NCI-H1436 (cell line): ENCODE measurements at places on chromosomes 6 and 20.
A peak's percentile ranks its signal among the peaks of the same experiment; 100 is the strongest.

- DNase-seq = no peak
Measured at GRCh38 chr6:20771409-20771808, 237.2 kb downstream of the CDKAL1 start.

DNA sequence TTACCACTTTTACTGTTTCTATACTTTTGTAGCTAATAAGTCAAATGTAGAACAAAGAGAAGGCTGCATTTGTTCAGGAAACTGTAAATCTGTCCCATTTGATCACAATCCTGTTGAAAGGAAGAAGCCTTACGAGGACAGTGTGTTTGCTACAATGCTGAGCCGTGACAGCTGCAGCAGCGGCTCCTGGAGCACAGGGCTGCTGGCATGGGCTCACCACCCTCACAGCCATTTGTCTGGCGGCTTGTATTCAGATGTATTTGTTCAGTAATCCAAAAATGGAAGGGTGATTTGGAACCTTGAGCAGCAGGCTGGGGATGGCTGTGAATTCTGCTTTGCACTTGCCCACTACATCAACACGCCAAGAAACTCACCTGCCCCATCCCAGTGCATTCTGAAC is 5.7 kb downstream of the TUBB2A start:
- no peak for DNase-seq

DNA sequence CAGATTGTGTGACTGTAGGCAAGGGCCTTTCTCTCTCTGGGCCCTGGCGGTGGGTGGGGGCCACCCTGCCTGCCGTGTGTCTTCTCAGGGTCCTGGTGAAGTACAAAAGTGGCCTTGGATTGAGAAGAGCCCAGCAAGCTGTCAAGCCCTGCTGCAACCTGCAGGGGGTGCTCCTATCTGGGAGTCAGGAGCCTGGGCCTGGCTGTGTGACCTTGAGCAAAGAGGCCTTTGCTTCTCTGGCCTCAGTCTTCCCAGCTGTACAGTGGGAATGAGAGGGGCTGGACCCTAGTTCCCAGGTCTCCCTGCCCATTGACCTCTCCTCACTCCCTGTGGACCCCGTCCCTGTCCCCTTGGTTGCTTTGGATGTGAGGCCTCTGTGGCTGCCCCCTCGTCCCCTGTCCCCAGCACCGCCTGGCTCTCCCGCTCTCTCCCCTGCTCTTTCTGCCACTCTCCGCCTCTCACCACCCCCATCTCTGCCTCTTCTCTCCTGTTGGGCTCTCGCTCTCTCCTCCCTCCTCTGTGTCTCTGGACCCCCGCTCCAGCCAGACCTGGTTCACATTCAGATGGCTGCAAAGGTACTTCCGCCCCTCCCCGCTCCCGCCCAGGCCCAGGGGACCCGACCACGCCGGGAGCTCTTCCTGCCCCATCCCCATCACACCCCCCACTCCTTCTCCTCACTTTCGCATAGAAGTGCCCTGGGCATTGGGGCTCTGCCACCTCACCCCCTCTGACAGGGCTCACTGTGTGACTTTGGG is 46.7 kb downstream of the SRC start:
- no peak for DNase-seq

GRCh38 chr6:97097068-97098047 is 172.8 kb downstream of the KLHL32 start:
- DNase-seq = peak; percentile 38

- DNase-seq = no peak
Measured at GRCh38 chr6:151911401-151911800, 103.9 kb downstream of the ESR1 start.

DNA sequence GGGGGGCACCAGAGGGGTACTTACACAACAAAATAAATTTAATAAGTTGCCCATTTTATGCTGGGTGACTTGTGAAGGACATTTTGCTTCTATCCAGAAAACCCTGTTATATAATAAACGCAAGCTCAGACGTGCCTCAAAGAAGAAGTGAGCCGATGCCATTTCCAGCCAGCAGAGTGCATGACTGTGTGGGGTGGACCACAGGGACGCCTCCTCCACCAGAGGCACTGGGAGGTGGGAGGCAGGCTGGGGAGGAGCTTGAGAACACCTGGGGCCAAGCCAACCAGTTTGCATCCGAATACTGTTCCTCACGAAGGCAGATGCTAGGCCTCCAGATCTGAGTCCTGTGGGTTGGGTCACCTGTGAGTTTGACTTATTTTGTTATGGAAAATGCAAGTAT is 363.8 kb downstream of the RNGTT start:
- DNase-seq = no peak

GRCh38 chr6:133394630-133395029 is 153.5 kb downstream of the EYA4 start:
- DNase-seq = no peak

GRCh38 chr6:34602318-34603111 is 46.4 kb upstream of the SPDEF start:
- no peak for DNase-seq

DNA sequence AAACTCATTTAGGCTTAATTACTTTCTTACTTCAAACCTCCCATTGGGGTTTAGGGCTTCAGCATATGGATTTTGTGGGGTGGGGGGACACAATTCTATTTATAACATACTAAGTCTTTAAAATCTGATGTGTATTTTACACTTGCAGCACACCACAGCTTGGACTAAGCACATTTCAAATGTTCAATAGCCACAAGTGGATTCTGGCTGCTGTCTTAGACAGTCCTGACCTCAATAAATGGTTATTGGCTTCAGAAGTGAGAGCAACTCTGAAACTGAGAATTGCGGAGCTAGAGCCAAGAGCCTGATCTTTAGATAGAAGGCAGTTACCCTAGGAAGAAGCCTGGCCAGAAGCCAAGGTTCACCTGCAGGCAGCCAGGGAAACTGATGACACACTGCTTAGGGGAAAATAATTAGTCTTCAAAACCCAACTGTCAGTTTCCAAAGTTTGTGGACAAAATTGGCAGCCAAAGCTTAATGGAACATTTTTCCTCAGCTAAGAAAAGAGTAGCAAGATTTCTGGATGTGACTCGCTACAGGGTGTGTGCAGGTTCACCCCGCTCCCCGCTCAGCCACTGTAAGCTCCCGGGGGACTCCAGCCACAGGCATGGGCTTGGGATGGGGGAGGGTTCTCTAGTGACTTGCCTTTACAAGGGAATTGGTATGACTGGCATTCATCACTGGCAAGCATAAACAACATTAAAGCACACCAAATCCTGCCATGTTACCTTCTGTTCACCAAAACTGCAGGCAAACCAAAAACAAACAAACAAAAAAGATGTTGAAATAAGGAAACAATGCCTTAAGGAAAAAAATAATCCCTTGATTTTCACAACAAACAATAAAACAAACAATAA is 219.8 kb downstream of the TFAP2A start:
- no peak for DNase-seq

DNA sequence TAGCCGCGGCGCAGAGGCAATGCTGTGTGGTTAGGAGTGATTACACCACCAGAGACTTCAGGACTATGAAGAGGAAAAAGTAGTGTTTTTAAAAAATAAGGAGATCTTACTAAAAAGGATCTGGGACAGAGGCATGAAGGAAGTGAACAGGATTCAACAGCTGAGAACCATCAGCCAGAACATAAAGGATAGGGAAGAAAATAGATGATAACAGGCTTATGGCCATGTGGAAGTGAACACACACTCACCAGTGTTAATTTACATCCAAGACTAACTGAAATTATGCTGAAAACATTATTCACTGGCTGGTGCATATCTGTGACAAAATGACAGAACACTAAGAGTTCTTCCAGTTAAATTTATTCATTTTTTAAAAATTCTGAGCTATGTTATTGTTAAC is 47.5 kb upstream of the BCLAF1 start:
- DNase-seq = no peak

DNA sequence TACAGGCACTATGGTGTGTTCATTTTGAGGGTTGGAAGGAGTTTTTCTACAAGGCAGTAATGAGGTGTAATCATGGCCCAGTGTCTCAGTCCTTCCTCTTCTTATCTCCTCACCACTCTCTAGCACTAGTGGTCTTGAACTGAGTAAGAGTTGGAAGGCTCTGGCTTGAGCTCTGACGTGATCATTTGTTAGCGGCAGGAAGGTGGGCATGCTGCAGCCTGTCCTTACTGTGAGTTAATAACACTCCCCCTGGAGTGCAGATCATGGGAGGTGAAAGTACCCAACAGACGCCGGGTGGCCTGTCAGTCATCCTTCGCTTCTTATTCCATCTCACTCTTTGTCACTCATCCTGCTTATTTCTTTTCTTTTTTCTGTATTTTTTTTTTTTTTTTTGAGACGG is 356.9 kb downstream of the CDKAL1 start:
- peak; percentile 86 for DNase-seq

- no peak for DNase-seq
Measured at GRCh38 chr6:170227996-170228945, 62.6 kb downstream of the DLL1 start.

GRCh38 chr20:6006603-6006949 is 47.3 kb downstream of the LRRN4 start:
- no peak for DNase-seq

GRCh38 chr6:170262489-170263088 is 28.3 kb downstream of the DLL1 start:
- DNase-seq = no peak

GRCh38 chr6:73694711-73695411 is 1.1 kb upstream of the CD109 start:
- no peak for DNase-seq

GRCh38 chr6:113894712-113895674 is 37.8 kb downstream of the MARCKS start:
- no peak for DNase-seq

- no peak for DNase-seq
Measured at GRCh38 chr6:169529931-169530751, 171.7 kb downstream of the WDR27 start.

GRCh38 chr6:159151266-159151855 is 17.8 kb upstream of the FNDC1 start:
- DNase-seq = no peak

DNA sequence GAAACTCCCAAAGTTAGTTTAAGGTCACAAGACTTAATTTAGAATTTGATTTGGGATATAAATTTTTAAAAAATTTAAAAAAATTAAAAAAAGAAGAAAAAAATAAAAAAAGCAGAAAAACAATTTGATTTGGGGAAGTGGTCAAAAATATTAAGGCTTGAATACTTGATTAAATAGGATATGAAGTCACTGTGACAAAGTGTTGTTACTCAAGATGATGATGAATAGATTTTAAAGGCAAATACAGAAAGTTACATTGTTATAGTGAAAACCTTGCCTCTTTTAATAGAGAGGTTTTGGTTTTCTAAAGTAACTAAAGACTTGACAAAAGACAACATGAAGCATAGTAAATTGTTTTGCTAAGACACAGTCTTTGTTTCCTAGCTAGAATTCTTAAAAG is 7.2 kb downstream of the CST9 start:
- no peak for DNase-seq

DNA sequence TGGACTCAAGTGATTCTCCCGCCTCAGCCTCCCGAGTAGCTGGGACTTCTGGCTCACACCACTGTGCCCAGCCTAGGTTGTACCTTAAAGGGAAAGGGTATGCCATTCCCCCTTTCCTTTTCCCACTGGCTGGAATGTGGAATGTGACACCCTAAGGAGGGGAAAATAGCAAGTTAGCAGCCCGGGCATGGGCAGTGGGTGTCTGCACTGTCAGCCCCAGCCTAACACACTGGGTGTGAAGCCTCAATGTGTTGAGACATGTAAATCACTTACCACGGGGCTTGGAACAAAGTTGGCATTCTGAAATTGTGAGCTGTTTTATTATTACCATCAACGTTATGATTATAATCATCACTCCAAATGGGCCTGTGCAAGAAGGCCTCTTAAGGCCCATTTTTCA is 80.8 kb upstream of the PTPN1 start:
- no peak for DNase-seq

- no peak for DNase-seq
Measured at GRCh38 chr6:163325390-163325784, 89.1 kb upstream of the QKI start.

DNA sequence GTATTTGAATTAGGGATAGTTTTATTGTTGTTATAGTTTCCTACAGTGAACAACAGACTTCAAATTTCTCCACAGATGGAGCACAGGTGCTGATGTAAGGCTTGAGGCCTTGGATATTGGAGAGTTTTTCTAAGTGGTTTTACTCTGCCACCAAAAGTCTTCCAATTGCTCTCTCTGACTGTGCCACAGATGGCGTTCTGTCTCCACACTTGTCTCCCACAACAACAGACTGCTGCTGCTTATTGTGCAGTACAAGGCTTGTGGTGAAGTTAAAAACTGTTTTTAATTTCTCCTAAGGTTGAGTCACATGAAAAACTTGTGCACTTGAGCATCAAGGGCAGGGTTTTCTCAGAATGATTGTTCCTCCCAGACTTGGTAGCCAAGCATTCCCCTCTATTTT is 460.9 kb upstream of the KHDRBS2 start:
- no peak for DNase-seq

DNA sequence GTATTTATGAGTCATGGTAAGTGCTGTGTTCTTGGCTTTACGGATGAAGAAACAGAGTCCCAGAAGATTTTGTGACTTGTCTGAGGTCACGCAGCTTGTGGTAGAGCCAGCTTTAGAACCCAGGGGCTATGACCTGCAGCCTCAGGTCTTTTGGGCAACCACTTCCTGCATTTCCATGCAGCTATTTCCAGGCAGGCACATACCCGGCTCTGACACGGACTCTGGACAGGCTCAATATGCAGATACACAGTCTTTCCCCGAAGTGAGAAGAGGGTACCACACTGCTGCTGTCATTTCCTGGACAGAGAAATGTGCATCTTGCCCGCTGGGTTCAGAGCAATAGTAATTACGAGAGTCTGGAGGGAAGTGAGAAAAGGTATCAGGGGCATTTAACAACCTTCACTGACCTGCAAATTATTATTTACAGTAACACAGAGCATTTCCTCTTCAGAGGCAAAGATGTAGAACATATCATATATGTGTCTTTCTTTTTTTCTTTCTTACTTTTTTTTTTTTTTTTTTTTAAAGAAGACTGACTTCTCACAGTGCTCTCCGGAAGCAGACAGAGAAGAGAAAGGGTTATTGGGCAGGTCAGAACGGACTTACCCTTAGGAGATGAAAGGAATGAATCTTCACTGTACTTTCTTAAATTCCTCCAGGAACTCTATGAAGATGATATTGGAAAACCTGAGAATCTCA is 185.1 kb downstream of the CLIC5 start:
- DNase-seq = no peak

- DNase-seq = no peak
Measured at GRCh38 chr6:143394389-143394788, 56.1 kb downstream of the ADAT2 start.

DNA sequence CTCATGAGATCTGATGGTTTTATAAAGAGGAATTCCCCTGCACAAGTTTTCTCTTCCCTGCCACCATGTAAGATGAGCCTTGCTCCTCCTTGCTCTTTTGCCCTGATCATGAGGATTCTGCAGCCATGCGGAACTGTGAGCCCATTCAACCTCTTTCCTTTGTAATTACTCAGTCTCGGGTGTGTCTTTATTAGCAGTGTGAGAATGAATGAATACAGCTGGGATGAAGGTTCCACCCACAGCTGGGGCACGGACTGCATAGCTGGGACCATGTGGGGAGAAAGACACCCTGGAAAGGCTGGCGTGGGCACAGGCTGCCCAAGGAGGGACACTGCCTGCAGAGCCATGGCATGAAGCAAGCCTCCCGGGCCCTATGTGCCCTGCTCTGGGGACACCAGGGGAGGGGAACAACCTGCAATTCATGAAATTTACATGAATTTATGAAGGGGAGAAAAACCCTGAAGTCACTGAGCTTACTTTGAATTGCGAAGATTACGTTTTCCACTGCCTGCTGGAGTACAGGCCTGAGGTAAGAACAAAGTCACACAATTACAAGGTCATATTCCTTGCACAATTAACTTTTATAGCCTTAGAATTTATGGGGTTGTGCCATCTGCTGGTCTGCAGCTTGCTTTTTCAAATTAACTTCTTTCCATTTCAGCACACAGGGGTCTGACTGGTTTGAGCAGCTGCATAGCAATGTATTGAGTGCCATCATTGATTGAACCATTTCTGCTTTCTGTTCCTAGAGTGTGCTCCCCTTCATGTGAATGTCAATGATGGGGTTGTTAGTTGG is 46.2 kb downstream of the SLC22A1 start:
- DNase-seq = no peak
